Chondrocyte (in vitro differentiated cells): ENCODE measurements at places on chromosomes 2 and 18. TPM values are rescaled to one million over a fixed set of nuclear protein-coding genes. Genes with fewer than 3 reads are reported as not detected.

MC4R gene
- total RNA-seq = not detected in 3 replicates

HTRA2 gene
- total RNA-seq = 23.8 to 31.2 TPM (median 24.2 TPM) in 3 replicates

FOSL2 gene
- total RNA-seq = 93.0 to 163 TPM (median 156 TPM) in 3 replicates

RUFY4 gene
- total RNA-seq = not detected in 3 replicates

LHCGR gene
- total RNA-seq = not detected in 3 replicates

HMSD gene
- not detected in 3 replicates for total RNA-seq

UBXN2A gene
- total RNA-seq = 15.8 to 19.0 TPM (median 18.1 TPM) in 3 replicates

ST8SIA5 gene
- 0.25 to 1.1 TPM (median 0.36 TPM) in 3 replicates for total RNA-seq

APCDD1 gene
- total RNA-seq = 9.5 to 41.3 TPM (median 13.1 TPM) in 3 replicates

EHD3 gene
- total RNA-seq = 22.3 to 29.9 TPM (median 24.0 TPM) in 3 replicates

UGT1A5 gene
- not detected in 3 replicates for total RNA-seq

RESP18 gene
- not detected in 3 replicates for total RNA-seq

POTEE gene
- total RNA-seq = 0.15 to 1.2 TPM (median 0.92 TPM) in 3 replicates

CD8A gene
- total RNA-seq = not detected in 3 replicates

MAP2 gene
- total RNA-seq = 12.2 to 16.3 TPM (median 13.9 TPM) in 3 replicates

SLC38A11 gene
- 0.12 to 0.36 TPM (median 0.18 TPM) in 3 replicates for total RNA-seq

ASAP2 gene
- 60.7 to 73.2 TPM (median 61.5 TPM) in 3 replicates for total RNA-seq

MALL gene
- 0.60 to 0.85 TPM (median 0.82 TPM) in 3 replicates for total RNA-seq

GRCh38 chr2:182077448-182078142, 91.9 kb downstream of the PPP1R1C start:
- DNase-seq = no peak

GRCh38 chr2:161992531-161992930, 81.5 kb downstream of the DPP4 start:
- no peak for DNase-seq

- DNase-seq = no peak
Observed at GRCh38 chr2:10709290-10709939, 12.0 kb upstream of the ATP6V1C2 start.

DNA sequence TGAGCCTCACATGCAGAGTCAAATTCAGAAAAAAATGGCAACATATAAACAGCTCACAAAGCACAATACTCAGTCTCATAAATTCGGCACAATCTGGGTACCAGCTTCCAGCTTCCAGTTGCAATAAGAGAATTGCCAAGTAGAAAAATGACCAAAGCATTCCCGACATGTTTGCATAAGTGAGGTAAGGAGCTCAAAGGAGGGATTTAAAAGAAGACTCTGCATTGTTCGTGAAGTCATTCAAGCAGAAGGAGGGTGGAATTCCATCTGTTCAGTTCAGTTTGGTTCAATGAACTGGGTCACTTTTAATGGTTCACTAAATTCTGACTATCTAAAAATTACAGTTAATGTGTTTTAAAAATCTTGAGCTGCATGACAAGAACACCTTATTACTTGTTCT, 106.7 kb upstream of the KLHL14 start:
- DNase-seq = no peak

DNA sequence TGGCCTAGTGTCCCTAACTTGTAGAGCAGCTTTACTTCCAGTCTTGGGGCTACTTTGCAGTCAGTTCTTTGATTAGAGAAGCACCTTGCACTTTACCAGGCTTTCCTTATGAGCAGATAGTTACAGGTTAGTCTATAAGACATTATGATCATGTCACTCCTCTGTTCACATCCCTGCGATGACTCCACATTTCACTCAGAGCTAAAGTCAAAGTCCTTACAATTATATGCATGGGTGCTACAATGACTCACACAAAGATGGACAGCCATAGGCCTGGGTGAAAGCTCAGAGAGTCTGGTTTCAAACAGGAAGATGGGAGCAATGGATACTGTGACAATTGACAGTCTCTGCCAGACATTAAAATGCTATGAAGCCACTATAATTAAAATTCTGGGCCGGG, 27.1 kb upstream of the SSB start:
- DNase-seq = no peak

DNA sequence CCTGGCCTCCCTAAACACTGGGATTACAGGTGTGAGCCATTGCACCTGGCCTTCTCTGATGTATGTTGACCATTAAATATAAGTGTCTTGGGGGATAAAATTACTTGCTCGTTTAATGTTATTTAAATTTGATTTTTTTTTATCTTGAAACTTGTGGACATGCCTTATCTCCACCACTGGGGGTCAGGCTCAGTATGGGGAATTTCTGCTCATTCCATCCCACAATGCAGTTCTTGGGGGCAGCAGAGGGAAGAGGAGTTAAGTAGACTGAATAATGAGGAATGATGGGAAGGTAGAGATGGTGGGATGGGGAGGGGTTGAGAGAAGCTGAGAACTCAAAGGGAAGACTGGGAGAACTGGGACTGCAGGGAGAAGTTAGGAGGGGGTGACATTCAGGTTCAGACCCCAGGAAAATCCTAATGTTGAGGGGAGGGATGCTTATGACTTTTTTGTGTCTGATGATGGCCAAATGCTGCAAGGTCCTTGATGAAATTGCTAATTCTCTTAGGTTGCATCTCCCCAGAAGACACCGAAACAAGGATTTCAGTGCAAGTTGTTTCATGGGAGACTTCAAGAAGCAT, 174.2 kb downstream of the MIB1 start:
- no peak for DNase-seq

- DNase-seq = no peak
Observed at GRCh38 chr2:227785293-227785692, 28.3 kb upstream of the CCL20 start.

GRCh38 chr18:21741562-21742314, 1.1 kb downstream of the MIB1 start:
- no peak for DNase-seq

GRCh38 chr2:121717529-121717928, 19.1 kb downstream of the NIFK start:
- DNase-seq = peak; percentile 17

DNA sequence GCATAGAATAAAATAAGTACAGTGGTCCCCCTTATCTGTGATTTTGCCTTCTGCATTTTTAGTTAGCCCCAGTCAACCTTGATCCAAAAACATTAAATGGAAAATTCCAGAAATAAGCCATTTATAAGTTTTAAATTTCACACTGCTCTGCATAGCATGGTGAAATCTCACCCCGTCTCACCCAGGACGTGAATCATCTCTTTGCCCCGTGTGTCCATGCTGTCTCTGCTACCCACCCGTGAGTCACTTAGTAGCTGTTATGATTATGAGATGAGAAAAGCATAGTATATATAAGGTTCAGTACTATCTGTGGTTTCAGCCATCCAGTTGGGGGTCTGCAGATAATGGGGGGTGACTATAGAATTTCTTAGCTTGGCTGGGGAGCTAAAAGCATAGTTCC, 67.3 kb downstream of the RHBDD1 start:
- no peak for DNase-seq

GRCh38 chr2:38065502-38066135, 10.3 kb downstream of the CYP1B1 start:
- no peak for DNase-seq

DNA sequence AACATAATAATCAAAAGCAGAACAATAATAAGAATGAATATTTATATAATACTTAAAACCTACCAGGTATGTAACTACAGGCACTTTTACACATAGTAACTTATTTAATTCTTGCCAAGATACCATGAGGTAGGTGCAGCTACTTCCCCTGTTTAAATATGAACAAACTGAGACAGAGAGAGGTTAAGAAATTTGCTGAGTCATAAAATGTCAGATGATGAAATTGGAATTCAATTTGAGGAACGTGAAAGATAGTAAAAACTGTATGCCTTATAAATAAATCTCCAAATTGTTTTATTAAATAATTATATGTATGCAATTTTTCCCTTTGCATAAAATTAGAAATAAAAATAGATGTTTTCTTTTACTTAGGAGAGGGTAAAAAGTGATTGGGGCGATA, 1103.3 kb upstream of the NRXN1 start:
- DNase-seq = no peak

DNA sequence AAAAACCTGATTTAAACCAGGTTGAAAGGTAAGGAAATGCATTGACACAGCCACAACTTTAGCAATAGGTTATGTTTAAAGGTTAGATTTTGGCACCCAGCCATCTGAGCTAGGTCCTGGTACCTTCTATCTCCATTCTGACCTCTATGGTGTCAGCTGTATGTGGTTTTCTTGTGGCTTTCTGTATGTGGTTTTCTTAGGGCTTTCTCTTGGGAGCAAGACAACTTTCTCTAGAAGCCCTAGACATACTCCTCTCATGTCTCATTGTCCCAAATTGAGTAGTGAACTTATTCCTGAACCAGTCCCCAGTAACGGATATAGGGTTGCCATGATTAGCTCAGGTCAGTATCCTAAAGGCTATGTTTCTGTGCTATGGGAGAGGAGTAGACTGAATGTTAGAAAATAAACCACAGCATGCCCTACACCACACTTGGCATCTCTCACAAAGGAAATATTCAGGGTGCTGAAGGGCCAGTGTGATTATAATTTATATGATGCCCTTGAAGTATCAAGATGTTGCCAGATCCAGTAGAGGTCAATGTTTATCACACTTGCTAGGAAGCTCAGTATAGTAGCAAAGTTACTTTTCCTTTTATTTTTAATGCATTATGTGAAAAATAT, 176.1 kb downstream of the CAPN13 start:
- DNase-seq = no peak

GRCh38 chr2:122136056-122136455, 380.6 kb downstream of the TSN start:
- no peak for DNase-seq

- no peak for DNase-seq
Observed at GRCh38 chr2:218577482-218578220, 9.0 kb downstream of the CNOT9 start.

DNA sequence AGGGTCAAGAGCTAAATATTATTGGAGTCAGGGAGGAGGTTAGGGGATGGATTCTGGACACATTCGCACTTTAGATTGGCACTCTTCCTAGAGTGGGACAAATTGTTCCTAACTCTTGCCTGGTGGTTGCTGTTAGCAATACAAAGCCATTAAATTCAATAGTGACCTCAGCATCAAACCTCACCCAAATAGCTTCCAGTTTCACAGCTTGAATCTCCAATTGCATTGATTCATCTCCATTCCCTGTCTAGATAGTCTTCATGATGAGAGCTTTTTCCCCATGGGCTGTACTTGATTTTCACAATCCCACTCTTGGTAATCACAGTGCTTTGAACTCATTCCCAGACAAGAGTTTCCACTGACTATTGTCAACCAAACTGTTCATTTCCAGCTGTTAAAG, 585.9 kb upstream of the SYT4 start:
- DNase-seq = no peak

DNA sequence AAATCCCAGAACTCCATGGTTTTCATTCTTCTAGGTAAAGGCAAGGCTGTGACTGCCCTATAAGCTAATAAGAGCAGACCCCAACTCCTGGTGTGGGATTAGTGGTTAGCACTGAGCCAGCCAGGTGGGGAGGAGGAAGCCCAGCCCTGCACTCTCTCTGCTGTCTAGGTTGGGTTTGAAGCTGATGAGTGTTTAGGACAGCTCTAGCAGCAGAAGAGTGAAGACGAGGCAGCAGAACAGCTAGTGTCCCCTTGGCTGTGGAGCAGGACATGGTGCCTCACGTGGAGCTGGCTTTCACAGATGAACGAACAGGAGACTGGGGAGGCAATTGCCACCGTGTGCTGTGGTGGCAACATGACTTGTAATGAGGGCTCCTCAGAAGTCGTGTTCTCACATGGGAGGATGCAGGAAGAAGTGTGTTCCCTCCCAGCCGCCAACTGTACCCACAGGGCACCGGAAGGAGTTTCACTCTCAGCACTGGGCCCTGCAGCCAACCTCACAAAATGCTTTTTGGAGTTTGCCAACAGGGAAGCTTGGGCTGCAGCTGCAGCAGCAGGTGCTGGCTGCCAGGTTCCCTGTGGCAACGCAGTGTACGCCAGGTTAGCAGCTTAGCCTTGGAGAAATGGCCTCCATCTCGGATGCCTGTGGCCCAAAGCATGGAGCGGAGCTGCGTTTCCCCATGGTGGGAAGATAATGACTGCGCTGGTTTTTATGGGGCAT, 328.2 kb downstream of the SETBP1 start:
- DNase-seq = no peak

DNA sequence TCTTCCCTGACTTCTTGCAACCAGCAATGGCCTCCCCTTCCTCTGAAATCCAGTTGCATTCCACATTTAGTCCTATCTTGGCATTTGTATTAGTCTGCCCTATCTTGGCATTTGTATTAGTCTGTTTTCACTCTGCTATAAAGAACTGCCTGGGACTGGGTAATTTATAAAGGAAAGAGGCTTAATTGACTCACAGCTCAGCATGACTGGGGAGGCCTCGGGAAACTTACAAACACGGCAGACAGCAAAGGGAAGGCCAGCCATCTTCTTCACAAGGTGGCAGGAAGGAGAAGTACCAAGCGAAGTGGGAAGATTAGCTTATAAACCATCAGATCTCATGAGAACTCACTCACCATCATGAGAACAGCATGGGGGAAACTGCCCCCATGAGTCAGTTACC, 234.5 kb upstream of the COPS8 start:
- DNase-seq = no peak
